Activated CD4-positive, alpha-beta memory T cell treated with anti-CD3 and anti-CD28 coated beads for 36 hours (primary cell): ENCODE measurements at places on chromosomes 16 and 17. TPM values are rescaled to one million over a fixed set of nuclear protein-coding genes. Genes with fewer than 3 reads are reported as not detected.

- DNase-seq: no peak
These were observed 31.4 kb downstream of the COG1 start for GRCh38 chr17:73224237-73224636.

- no peak for DNase-seq
These were observed 93.8 kb downstream of the CDC27 start for GRCh38 chr17:47095268-47095667.

DNA sequence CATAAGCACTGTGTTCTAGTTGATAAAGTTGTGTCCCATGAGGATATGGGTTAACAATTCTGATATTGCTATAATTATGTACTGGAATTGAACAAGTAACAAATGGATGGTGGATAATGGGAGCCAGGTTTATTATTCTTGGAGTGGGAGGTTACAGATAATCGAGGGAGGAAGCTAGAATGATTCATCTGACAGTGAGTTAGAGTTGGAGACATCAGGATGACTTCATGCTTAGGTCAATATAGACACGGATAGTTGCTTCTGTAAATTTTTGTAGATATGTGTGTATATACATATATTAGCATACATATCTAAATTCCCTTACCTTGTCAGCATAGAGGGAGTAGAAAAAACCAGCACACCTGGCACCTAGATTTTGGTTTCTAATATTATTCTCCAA is 293.4 kb downstream of the SHISA9 start:
- DNase-seq: no peak

The CCL5 gene
- 120 TPM for total RNA-seq

- no peak for DNase-seq
These were observed 75.8 kb upstream of the RPH3AL start for GRCh38 chr17:428414-428813.

DNA sequence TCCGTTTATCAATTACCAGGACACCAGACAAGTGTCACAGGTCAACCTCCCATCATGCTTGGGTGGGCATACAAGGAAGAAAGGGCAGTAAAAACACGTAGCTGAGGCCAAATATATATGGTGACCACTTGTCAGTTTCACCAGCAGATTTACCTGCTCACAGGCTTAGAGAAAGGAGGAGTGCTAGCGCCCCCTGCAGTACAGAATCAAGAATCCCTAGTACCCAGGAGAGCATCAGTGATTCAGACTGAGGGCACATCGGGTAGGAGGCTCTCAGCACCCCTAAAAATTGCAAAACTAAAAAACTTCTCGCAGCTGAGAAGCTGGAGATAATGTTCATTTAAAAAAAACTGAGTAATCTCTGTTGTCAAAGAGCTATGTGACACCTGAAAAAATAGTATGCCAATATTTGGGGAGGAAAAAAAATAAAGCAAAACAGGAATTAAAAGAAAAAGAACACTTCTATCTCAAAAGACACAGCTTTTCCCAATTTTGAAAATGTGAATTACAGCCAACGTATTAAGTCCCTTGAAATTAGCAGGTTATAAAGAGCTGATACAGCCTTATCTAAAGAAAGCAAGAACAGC is 21.2 kb upstream of the MON1B start:
- peak; percentile 66 for DNase-seq

DNA sequence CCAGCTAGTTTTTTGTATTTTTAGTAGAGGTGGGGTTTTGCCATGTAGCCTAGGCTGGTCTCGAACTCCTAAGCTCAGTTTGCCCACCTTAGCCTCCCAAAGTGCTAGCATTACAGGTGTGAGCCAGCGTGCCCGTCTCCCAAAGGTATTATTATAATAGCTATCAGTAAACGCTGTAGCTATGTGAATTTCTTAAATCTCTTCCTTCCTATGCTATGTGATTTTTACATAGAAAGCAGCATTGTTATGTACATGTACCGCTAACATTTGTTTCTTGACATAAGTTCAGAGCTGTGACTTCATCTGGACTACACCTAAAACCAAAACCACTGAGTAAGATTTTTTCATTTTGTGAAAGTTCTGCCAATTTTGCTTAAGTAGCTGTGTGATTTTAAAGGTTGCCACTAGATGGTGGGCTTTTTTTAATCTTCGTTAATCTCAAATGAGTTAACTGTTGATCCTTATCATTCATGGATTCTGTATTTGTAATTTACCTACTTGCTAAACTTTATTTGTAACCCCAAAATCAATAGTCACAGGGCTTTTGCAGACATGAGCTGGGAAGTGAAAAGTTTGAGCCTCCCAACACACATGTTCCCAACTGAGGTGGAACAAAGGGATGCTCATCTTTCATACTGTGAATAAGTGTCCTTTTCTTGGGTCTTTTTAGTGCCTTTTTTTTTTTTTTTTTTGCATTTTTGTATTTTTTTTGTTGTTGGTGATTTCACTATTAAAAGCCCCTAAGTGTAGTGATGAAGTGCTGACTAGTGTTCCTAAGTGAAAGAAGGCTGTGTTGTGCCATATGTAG is 21.9 kb downstream of the PRKAR1A start:
- no peak for DNase-seq

DNA sequence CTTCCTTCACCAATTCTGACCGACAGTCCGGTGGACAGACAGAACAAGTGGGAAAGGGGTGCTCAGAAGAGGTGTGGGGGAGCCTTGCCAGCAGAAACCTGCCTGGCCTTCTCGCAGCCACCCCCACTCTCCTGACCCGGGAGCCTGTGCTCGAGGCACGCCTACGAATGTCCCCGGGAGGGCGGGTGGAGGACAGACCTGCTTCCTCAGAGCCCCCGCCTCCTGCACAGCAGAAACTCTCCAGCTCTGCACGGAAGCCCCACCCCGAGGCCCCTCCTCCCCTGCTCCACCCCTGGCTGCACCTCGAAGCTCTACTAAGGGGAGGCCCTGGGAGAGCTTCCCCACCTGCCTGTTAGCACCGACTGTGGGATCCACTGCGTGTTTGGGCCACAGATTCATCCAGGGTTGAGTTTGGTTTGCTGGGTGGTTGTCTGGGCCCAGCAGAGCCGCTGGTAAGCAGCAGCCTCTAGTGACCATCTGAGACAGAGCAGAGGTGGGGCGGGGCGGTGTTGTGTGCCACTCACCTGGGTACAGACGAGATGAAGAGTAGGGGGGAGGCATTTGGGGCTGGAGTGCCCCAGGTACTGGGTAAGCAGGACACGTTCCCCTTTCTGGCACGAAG is 6.2 kb downstream of the TAF1C start:
- no peak for DNase-seq

The XYLT1 gene
- 6.8 TPM for total RNA-seq

- DNase-seq: no peak
These were observed 34.4 kb upstream of the MYH2 start for GRCh38 chr17:10583834-10584233.

DNA sequence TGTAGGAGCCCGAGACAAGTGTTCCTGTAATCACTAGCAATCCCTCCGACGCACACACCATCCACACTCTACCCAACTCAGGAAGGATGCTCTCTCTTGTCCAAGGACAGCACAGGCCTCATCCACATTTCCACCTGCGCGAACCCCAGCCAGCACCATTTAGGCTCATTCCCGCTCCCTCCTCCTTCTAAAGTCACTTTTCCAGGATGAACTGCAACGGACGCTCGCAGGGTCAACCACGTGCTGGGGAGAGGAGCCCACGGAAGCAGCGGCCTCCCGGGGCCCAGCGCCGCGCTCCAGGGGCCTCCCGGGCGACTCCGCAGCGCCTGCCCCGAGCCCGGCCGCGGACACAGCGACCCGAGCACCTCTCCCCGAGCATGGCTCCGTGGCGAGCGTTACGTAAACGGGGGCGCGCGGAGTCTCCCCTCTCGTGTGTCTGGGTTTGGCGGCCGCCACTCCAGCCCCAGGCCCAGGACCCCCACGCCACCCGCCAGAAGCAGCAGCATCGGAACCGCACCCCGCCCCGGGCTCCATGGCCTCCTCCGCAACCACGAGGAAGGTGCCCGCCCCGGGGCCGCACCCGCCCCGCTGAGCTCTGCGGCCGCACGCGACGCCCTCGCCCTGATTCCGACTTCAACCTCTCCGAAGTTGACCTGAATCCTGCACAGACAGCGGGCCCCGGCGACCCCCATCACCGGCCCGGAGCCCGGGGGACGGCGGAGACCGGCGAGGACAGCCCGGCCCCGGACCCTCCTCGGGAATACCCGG is 668 bp downstream of the USP36 start:
- peak; percentile 59 for DNase-seq

DNA sequence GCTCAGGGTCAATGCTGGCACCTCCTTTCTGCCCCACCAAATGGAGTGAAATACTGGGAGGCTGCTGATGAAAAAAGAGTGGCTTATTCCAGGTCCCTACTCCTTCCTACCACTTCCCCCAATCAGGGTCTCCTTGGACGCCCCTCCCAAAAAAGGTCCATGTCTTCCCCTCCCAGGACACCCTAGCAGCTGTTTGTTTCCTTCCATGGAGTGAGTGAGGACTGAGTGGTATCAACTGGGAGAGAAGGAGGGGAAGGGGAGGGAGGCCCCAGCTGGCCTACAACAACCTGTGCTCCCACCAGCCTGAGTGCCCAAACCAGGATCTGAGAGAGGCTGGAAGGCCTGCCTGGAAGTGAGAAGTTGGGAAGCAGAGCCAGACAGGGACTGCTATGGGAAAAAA is 28.7 kb upstream of the NGFR start:
- no peak for DNase-seq

The KRTAP9-2 gene
- not detected for total RNA-seq
